ENCODE measurements at places on chromosomes 4 and X. TPM values are rescaled to one million over a fixed set of nuclear protein-coding genes. Genes with fewer than 3 reads are reported as not detected.

Gene TFE3
- total RNA-seq, result 28.1 TPM

Gene CT45A3
- not detected for total RNA-seq

Gene CT45A2
- not detected for total RNA-seq

DNA sequence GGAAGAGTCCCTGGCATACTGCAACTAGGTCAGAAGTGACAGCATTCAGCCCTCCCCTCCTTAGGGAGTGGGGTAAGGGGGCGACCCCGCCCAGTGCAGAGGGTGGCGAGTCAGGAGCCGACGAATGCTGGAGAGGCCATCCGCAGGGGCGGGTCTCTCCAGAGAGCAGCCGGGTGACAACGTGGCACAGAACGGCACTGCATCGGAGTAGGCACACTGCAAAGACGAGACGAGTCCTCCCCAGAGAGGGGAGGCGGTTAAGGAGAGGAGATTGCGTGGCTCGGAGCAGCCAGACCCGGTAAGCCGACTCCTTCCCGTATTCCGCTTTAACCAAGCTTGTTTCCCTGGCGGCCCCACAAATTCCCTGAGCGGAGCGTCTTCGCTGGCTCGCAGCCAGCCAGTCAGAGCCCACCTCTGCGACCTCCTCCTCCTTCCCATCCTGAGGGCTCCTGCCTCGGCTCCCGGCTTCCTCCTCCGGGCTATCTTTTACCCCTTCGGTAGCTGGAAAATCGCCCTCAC, 54.9 kb downstream of the LINC00632 start:
- peak; percentile 41 for DNase-seq

- DNase-seq, result no peak
Measured at GRCh38 chrX:8971116-8971515, 62.8 kb downstream of the FAM9B start.

DNA sequence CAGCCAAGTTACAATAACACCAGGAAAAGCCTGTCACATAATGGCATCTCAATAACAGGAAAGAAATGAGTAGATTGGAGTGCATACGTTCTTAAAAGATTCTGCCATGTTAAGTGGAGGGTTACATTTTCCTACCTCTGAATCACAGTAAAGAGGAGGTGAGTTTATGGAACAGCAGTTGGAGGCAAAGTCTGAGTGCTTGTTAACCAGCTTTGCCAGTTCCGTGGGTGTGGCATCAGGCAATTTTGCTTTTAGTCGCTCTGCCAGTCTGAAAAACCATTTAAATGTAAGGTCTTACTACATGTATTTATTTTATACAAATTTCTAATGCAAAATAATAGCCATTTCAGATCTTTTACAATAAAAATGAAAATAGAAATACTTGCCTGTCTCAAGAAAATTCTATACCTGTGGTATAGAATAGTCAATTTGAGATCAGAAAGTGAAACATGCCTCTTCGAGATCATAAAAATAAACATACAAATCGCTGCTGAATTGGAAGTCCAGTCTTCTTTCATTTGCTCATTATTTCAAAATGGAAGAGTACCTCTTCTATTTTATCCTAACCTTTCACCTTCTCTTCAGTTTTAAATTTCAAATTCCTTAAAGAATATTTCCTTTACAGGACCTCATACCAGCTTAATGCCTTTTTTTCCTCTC, 31.4 kb downstream of the GC start:
- DNase-seq, result peak; percentile 79
